Stimulated activated CD4-positive, alpha-beta T cell treated with anti-CD3 and anti-CD28 coated beads, Interleukin-12 subunit alpha, Interleukin-12 subunit beta, amount 100 ng/mL, for 24 hours (primary cell): ENCODE measurements at places on chromosomes 3 and 15.

DNA sequence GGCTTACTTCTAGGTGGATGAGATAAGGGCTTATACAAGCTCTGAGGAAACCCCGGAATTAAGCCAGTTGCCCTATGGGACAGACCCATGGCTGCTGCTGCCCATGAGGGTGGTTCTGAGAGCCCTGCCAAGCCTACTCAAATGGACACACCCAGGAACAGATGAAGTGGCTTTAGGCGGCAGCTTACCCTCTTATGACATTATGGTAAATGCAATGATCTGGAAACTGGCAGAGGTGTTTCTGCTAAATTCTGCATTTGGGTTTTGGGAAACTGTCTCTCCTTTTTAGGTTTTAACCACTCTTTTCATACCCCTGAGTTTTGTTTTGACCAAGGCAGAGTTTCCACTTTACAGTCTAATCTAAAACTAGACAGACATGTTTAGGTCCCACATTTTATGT, 9.0 kb upstream of the ZBED2 start:
- no peak for DNase-seq

DNA sequence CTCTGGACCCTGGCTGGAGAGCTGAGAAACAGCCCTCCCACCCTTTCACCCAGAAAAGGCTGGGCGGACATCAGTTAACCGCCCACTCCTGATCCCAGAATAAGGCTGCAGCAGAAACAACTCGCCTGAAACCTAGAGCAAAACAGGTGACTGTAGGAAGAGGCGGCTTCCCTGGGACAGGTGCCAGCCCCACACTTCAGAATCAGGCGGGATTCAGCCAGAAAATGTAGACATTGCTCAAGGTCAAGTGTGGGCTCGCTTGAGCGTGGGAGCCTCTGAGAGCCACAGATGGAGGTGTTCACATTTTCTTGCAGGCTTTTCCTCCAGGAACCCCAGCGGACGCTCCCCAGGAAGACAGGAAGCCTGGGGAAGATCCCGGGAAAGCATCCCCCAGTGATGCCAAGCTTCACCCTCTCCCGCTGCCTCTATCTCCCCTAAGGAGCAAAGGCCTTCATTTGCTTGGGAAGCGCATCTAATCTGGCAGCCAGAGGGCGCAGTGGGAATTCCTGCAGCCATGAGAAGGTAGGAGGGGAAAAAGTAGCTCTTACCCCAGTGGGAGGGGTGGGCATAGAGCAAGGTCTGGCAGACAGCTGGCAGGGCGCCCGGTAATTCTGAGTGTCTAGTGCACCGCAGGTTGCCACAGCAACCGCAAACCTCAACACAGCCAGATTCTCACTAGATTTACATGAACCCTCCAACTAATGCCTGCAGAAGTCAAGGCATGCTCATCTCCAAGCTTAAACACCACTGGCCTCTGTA, 77.7 kb downstream of the OCA2 start:
- no peak for DNase-seq

GRCh38 chr3:171064461-171064860, 37.9 kb upstream of the SLC2A2 start:
- DNase-seq: no peak

GRCh38 chr3:174101244-174101643, 703.7 kb downstream of the NLGN1 start:
- no peak for DNase-seq

GRCh38 chr3:144229953-144230352, 258.3 kb downstream of the DIPK2A start:
- no peak for DNase-seq

DNA sequence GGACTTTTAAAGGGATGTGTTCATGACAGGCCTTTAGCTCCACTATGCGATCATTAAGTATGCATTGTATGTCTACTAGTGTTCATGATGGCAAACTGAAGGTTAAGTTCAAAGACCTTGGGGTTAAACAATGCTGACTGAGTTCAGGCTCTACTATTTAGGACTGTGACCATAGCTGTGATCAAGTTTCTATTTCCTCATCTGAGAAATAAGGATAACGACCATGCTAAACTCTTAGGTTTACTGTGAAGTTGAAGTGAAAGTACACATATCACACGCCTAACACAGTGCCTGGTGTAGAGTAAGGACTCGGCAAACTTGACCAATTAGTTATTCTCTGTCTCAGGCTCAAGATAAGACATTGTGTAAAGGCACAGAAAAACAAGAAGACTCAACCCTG, 243.2 kb downstream of the MBNL1 start:
- no peak for DNase-seq

GRCh38 chr15:101063212-101063611, 144.1 kb downstream of the LRRK1 start:
- DNase-seq: no peak

GRCh38 chr3:183015185-183015584, 34.8 kb upstream of the DCUN1D1 start:
- DNase-seq: no peak

GRCh38 chr3:81161100-81161499, 600.3 kb downstream of the GBE1 start:
- DNase-seq: no peak

DNA sequence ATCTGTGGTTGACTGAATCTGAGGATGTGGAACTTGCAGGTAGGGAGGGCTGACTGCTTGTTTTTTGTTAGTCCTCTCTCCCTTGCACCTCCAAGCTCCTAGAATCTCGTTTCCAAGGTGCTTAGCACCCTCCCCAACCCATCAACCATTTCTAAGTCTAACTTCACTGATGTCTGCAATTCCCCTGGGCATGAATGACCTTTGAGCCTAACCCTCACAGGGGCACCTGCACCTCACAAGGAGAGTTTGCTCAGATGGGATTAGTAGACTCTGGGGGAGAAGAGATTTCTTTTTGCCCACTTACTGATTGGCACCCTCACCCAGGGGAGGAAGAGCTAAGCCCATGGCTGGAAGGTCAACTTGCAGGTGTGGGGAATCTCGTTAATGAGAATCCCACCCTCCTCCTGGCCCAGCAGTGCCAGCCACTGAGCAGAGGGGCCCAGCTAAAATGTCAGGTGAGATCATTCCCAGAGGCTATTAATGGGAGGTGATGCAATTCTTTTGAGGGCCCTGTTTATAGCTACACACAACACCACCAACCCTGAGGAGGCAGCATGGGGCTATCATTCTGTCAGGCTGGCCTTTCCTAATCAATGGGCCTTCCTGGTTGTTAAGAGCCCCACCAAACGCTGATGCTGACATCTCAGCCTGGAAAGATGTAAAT, 81.6 kb upstream of the HERC1 start:
- DNase-seq: no peak

DNA sequence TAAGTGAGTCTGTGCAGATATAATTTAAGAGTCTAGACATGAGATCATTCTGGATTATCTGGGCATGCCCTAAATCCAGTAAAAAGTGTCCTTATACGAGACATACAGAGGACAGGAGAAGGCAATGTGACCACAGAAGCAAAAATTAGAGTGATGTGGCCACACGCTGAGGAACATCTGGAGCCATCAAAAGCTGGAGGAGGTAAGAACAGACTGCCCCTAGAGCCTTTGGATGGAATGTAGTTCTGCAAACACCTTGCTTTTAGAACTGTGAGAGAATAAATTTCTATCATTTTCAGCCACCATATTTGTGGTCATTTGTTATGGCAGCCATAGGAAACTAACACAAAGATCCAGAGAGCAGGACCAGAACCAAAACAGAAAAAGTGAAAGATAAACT, 41.0 kb downstream of the CD200 start:
- no peak for DNase-seq

DNA sequence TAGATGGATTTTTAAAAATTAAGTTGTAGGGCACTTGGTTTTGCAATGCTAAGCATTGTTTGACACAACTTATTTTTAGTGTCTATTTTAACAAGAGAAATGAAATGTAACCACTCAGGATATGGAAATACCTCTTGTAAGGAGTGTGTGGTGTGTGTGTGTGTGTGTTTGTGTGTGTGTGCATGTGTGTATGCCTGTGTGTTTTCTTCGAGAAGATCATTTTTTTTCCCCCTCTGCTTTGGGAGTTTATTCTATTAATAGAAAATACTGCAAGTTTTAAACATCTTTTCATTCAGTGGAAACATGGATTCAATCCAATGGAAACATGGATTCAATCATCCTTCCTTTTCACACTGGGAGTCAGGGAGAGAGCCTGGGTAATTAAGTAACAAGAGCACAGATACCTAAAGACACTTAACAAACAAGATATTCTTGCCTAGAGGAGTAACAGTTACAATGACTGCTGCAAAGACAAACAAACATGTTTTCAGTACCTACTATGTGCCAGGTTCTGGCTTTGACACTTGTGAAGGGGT, 567.2 kb upstream of the TBL1XR1 start:
- DNase-seq: no peak

DNA sequence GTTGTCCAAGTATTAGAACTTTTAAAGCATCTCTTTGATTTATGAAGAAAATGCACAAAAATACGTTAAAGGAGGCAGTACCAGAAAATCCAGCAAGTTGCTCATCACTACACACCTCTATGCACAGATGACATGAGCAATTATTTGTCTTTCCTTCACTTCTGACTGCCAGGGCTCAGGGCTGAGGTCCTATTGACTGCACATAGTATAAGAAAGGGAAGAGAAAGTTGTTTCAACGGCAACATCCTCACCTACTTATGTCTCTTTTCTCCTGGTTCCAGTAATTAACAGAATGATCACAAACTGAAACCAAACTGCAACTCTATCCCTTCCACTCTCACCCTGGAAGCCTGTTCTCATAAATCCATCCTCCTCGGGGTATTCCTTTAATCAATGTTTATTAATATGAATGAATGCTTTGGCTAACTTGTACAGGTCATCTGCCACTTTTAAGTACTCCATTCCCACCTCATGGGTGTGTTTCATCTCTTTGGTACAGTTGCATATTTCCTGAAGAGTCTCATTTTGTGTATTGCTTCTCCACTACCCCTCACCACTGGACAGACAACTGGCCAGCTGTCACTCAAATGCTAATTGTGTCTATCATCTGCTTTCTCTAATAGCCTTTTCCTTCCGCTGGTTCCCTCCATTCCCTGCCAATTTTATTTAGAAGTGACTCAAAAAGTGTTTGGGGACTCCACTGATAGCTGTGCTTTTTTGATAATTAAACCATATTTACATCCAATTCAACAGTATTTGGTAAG, 34.5 kb downstream of the RAB27A start:
- no peak for DNase-seq

- no peak for DNase-seq
Measured at GRCh38 chr15:73907035-73907408, 19.2 kb upstream of the LOXL1 start.

- DNase-seq: no peak
Measured at GRCh38 chr3:184982076-184982475, 170.1 kb downstream of the VPS8 start.

DNA sequence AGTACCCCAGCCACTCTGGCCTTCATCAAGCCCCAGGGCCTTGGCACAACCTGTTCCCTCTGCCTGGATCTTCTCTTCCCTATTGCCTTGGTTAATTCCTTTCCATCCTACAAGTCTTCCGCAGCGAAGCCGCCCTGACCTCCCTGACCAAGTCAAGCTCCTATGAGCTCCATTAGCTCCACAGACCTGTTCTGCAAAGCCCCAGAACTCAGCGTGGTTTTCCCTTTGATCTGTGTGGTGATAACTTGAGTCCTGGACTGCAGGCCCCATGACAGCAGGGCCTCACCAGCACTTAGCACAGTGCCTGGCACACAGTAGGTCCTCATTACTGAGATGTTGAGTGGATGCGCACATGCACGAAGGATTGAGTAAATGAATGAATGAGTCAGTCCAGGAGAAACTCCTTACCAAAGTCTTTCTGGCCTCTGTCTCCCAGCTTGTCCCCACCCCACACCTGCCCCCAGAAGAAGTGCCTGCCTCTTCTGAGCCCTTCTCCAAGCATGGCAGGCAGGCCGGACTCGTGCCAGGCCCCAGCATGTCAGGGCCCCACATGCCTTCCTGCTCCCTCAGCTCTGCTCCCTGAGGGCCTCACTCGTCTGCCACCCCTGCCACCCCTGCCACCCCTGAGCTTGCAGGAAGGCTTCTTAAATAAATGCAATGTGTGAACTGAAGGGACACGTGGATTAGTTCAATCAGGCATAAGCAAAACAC, 6.3 kb downstream of the ANPEP start:
- no peak for DNase-seq

DNA sequence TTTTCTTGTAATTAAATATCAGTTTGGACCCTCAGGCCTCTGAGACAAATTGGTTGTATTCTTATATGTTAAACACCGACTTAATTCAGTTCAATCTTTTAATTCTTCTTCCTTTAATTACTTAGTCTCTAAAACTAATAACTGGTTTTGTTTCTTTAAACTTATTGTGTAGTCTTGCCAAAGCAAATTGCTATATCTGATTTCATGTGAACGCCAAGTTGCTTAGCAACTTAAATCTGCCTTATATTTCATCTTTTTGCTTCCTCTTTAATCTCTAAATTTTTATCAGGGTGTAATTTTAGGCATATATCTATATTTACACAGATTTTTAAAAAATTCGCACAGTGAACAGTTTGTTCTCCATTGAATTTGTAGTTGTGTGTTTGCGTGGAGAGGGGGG, 82.2 kb downstream of the CADM2 start:
- no peak for DNase-seq

DNA sequence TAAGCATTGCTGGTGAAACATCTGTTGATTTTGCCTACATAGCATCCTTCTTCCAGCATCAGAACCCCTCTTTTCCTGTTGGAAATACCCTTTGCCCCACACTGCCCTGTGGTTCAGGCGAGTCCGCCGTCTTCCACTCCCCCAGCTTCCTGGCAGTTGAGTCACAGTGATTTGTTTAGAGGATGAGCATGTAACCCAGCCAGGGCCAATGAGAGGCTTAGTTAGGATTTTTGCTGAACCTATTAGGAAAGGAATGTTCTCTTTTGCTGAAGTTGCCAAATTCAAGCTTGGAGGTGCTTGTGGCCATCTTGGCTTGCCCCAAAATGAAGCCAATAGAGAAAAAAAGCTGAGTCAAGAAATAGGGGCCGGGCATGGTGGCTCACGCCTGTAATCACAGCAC, 19.0 kb upstream of the MEX3B start:
- no peak for DNase-seq

DNA sequence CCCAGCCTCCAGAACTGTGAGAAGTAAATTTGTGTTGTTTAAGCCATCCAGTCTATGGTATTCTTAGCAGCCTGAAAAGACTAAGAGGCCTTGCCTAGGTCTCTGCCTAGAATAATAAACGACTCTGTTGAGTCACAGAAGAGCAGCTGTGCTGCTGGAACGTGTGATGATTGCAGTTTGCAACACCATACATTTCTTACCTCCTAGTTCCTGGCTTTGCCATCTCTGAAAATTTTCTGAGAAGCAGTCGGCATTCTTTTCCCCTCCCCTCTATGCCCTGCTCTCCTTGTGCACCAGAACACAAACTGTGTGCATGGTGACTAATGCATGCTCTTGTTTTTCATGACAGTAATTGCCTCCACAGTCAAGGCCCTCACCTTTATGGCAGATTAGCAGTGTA, 301.3 kb downstream of the IL20RB start:
- no peak for DNase-seq

GRCh38 chr3:5220193-5220592, 32.7 kb downstream of the EDEM1 start:
- no peak for DNase-seq

DNA sequence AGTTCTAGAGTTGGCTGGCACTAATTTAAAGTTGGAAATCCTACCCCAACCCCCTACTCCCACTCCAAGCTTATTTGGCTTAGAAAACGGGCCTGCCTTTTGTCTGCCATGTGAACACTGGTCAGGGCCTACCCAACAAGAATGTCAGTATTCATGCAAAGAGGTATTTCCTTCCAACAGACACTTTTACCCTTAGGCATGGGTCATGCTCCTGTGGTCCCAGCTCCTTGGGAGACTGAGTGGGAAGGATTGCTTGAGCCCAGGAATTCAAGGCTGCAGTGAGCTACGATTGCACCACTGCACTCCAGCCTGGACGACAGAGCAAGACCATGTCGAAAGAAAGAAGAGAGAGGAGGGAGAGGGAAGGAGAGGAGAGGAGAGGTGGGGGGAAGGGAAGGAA, 137.5 kb upstream of the LRTM1 start:
- DNase-seq: no peak
